ENCODE measurements at places on chromosomes 3 and 15.

DNA sequence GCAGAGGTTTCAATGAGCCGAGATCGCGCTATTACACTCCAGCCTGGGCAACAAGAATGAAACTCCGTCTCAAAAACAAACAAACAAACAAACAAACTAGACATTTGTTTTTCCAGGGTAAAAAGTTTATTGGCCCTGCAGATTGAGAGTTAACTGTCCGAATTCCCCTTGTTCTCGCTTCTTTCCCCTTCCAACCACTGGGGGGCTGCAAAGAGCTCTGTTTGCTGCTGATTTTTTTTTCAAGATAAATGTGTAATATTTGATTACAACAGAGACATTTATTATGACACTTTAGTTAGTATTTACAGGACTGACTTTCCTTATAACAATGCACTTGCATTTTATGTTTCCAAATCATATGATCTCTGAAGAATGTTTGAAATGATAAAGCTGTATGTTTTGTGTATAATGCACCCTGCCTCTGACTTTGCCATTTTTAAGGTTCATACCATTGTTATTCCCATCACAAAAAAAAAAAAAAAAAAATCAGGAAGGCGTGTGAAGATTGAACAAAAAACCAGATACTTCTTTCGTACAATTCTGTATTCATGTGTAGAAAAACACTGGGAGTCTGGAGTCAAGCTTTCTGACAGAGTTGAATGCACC, 2.8 kb downstream of the CLSTN2 start:
- peak; percentile 62 for DNase-seq

DNA sequence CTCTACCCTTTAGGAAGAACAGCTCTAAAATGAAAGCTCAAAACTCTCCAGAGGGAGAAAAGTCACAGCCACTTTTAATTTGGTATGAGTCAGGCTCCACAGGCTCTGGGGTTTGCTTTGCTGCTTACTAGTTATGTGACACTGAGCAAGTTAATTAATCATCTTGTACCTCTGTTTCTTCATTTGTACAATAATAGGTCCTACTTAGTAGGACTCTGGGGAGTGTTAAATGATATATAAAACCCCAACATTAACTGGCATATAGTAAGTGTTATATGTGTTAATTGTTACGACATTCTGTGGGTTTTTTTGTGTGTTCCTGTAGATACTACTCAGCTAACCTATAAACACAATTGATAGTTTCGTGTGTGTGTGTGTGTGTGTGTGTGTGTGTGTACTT, 6.6 kb downstream of the ACKR2 start:
- DNase-seq, result no peak

- DNase-seq, result no peak
Observed at GRCh38 chr3:138257986-138258385, 70.9 kb downstream of the ARMC8 start.

GRCh38 chr3:7238565-7239295, 377.8 kb downstream of the GRM7 start:
- no peak for DNase-seq

GRCh38 chr15:84595660-84596059, 5.1 kb upstream of the ZSCAN2 start:
- no peak for DNase-seq

GRCh38 chr3:132817646-132818177, 95.5 kb upstream of the NPHP3 start:
- no peak for DNase-seq

- DNase-seq, result no peak
Observed at GRCh38 chr3:184531626-184532280, 29.8 kb upstream of the EPHB3 start.

DNA sequence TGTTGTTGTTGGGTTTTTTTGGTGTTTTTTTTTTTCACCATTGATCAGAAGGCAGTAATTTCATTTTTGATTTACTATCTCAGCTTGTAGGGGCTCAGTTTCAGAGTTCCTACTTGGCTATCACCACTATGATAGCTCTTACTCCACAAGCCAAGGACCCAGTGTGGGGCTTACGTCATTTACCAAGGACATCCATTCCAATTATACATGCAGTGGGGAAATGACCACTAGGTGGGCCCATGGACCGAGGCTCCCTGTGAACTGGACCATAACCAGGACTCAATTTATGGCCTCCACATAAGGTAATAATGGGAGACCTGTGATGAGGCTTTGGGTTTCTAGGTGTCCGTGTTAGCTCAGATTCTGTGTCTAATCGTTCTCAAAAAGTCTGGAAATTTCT, 67.5 kb upstream of the CACNA1D start:
- DNase-seq, result no peak

DNA sequence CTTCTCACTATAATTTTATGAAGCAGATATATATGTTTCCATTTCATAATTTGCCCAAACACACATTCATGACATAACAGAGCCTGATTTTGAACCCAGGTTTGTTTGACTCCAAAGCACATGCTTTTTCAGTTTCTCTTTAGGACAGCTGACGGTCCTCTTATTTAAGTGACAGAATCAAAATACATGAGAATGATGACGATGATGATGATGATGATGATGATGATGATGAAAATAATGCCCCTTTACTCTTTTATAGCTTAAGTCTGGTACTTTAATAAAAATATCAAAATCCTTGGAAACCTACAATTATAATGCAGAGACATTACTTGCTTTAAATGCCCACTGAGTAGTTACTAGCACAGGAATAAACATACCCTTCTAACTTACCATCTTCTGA, 15.3 kb downstream of the COPB2 start:
- DNase-seq, result no peak

DNA sequence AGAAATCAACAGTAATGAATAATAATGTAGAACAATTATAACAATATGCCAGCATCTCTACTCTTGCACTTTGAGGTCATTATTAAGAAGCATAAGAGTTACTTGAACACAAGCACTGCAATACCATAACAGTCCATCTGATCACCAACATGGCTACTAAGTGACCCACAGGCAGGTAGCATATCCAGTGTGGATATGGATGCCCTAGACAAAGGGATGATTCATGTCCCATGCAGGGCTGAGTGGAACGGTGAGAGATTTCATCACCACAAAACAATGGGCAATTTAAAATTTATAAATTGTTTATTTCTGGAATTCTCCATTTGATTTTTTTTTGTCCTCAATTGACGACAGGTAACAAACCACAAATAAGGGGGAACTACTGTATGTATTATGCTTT, 107.7 kb upstream of the TSC22D2 start:
- no peak for DNase-seq

DNA sequence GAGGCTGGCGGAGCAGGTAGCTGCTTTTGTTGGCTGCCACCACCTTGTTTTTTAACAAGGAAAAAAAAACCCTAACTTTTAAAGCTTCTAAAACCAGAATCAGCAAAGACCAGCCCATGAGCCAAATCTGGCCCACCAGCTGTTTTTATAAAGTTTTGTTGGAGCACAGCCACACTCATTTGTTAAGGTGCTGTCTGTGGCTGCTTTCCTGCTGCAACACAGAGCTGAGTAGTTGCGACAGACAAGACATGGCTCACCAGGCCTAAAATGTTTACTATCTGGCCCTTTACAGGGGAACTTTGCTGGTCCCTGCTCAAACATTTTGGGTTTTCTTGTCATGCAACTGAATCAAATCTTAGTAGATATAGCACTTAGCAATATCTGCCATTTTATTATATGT, 18.9 kb downstream of the EFCAB12 start:
- DNase-seq, result no peak

GRCh38 chr15:71226536-71227455, 111.5 kb downstream of the THSD4 start:
- no peak for DNase-seq

GRCh38 chr3:194906229-194906629, 220.5 kb downstream of the FAM43A start:
- no peak for DNase-seq

- no peak for DNase-seq
Observed at GRCh38 chr3:149532489-149533180, 58.1 kb downstream of the TM4SF4 start.

DNA sequence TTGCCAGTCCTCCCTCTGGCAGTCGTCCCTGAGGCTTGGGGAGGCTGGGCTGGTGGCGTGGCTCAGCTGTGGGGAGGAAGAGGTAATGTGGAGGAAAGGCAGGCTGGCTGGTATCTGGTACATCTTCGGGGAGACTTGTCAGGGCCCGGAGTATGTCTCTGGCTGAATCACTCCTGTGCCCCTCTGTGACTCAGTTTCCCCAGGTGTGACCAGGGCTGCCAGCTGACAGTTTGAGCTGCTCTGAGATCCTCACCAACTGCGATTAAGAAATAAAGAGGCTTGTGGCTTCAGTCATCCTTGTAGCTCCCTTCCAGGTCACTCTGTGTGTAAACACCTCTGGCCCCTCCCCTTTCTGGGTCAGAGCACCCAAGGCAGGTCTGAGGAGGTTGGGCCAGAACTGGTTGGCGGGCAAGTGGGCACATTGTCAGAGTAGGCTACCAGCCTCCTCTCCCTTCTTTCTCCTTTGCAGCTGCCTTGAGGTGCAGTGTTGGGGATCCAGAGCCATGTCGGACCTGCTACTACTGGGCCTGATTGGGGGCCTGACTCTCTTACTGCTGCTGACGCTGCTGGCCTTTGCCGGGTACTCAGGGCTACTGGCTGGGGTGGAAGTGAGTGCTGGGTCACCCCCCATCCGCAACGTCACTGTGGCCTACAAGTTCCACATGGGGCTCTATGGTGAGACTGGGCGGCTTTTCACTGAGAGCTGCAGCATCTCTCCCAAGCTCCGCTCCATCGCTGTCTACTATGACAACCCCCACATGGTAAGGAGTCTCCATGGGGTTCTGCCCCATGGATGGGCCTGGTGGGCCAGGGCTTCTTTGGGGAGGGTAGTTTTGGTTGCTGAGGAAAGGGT, 3.0 kb downstream of the TEX264 start:
- DNase-seq, result no peak

- DNase-seq, result no peak
Observed at GRCh38 chr3:151101270-151101969, 16.0 kb downstream of the MED12L start.

GRCh38 chr15:70327856-70328678, 230.3 kb upstream of the TLE3 start:
- peak; percentile 42 for DNase-seq

DNA sequence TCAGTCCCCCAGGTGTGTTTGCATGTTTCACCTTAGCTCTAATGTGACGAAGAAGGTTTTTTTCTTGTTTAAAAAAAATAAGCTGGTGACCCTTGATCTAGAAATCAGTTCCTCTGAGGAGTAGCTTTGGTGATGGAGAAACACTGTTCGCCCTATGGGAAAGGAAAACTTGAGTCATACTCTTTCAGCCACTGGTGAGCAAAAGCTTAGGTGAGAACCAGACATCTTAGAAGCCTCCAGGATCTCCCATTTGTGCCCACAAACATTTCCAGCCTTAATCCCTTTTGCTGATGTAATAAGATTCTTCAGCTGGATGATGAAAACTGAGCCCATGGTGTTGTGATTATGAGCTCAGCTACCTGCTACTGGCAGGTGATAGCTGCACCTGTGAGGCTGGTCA, 37.8 kb downstream of the SLC27A2 start:
- no peak for DNase-seq

DNA sequence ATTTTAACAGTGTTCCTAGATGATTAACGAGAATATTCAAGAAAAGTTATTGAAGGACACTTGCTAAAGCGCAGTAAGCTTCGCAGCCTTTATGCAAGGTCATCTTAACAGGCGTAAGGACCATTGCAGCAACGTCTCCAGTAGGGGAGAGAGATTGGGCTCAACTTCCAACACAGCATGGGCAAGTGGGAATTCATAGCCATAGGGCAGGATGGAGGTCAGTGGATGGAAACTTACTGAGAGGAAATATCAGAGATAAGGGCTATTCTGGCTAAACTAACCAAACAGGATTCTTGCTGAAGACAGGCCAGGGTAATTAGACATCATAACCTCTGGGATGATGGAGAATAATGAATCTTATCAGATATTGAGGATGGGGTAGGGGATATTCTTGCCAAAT, 82.8 kb downstream of the DHX36 start:
- no peak for DNase-seq
